Fibroblast of the conjunctiva (primary cell): ENCODE measurements at places on chromosomes 2 and 18.
A peak's percentile ranks its signal among the peaks of the same experiment; 100 is the strongest.

DNA sequence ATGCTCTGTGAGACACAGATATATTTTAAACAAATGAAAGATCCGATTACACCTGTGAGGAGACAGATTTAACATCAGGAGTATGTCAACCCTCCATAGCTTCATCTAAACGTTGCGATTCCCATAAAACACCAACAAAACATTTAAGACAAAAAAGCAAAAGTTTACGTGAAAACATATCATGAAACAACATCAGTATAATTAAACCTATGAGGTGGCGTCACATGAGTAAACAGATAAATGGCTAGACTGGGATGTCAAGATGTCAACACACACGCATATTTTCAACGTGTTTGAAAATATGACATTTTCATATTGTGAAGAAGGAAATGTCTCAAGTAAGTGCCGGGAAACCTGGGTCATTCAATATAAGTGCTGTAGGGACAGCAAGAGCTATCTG, 25.5 kb upstream of the GPC1 start:
- DNase-seq: no peak

DNA sequence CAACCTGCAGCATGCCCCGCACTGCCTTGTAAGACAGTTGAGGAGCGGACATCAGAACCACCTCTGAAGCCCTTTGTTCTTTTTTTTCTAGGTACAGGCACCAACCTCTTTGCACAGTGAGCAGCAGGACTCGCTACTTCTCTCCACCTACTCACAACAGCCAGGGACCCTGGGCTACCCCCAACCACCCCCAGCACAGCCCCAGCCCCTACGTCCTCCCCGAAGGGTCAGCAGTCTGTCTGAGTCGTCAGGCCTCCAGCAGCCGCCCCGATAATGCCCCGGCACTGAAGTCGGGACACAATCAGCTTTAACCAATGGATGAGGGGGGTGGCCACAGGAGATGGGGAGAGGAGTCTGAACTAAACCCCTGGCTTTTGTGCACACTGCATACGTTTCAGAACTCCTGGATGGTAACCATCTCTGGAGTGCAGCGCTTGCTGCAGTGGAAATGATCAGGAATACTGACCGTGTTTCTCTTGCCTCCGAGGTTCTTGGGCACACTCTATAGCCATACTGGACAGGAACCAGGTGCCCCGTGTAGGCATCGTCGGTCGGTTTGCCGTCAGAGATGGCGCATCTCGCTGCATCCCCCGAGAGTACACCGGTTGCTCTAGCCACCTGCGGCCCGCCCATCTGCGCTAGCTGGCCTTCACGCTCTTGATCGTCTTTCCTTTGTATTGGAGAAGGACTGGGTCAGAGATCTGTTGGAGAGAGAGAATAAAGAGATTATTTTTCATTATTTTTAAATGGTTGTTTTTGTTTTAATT, 6.6 kb upstream of the RPL31 start:
- no peak for DNase-seq

DNA sequence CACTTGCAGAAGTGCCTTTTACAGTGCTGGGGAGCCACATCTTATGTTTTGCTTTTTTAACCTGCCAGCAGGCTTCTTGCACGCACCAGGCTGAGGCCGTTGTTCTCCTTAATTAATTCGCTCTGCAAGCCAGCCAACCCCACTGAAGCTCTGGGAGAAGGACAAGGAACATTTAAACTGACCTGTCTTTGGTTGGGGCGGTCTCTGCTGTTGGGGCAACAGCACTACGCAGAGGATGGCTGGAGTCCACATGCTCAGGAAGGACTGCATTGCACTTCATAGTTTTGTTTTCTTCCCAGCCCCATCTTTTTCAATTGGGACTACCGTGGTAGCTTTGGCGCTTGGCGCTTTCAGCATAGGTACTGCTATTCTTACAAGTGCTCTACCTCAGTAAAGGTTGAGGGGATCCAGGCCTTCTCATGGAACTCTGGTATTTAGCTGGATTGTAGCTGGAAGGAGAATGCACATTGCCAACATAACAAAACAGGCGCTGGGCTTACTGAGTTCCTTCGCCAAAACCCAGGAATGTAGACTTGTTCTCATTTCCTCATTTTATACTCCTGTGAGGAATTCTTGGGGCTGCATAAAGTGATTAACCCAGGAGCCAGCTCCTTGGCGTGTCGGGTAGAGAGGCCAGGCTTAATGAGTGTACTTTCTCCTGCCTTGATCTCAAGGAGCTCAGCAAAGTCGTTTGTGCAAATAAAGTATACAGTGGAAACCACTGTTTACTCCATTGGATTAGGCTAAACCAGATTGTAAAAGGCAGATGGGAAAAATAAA, 146.2 kb downstream of the PRKCE start:
- DNase-seq: no peak

GRCh38 chr2:220006152-220006621, 378.8 kb downstream of the SLC4A3 start:
- no peak for DNase-seq

DNA sequence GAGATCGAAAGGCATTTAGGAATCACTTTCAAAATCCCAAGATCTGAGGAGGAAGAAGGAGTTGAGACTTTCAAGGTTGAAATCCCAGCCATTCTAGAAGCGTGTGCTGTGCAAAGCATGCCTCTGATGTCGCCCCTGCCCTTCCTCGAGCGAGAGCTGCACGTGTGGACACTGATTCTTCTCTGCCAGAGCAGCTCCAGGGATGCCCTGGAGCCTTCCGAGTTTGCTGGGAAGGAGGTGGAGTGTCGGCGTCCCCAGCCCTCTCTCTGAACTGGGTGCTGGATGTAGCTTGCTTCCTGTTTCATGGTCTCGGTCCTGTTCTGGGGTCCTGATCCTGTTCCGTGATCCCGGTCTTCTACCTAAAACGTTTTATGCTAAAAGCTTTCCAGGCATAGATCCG, 76.1 kb downstream of the TWIST2 start:
- no peak for DNase-seq

- no peak for DNase-seq
These were observed 294.3 kb upstream of the KCNH7 start for GRCh38 chr2:163132850-163133249.

DNA sequence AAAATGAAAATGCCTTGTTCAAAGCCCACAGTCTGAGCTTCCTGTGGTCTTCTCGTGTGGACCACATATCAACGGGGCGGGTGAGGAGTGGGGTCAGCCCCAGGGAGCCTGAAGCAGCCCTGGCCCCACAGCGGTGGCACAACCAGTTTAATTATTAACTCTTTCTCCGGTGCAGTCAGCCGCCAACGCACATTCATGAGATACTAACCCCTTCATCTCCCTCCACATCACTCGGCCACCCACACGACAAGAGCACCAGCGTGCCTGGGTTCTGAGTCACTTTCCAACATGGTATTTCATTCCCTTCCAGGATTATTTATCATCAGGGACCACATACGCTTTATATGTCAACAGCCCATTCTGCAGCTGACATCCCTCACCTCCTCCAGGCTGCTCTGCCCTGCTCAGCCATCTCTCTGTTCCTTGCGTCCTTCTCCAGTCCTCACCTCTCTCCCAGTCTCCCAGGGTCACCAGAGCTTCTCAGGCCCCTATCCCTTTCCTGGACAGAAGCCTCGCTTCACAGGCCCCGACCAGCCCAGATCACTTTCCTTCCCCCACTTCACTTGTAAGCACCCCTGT, 48.0 kb upstream of the ID2 start:
- DNase-seq: peak; percentile 18

DNA sequence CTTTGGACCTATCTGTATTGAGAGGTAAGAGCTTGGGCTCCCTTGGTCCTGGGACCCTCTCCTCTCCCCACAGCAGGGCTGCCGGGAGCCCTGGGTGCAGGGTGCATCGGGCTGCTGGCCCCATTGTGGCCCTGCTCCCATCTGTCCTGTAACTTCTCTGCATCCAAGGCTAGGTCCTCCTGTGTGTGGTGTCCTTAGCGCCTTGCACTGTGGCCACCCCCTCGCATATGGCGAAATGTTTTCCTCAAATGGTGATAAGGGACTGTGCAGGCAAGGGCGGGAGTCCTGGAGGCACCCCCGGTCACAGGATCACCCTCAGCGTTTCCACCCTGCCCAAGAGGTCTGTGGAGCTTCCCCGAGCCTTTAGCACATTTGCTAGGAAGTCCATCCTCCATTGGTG, 208.2 kb downstream of the SH3RF3 start:
- no peak for DNase-seq

DNA sequence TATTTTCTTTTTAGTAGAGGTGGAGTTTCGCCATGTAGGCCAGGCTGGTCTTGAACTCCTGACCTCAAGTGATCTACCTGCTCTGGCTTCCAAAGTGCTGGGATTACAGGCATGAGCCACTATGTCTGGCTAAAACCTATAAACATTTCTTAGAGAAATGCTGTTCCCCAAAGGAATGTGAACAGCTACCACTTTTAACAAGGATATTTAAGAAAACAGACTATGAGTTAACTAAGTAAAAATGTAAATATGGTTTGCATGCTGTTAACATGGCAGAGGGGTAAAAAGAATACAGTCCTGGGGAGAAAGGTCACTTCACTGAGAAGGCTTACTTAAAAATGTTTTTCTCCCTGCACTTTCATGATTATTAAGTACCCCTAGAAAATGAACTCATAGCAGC, 57.1 kb downstream of the SLC16A14 start:
- DNase-seq: peak; percentile 8

- DNase-seq: no peak
These were observed 143.0 kb downstream of the TSN start for GRCh38 chr2:121898483-121898882.

DNA sequence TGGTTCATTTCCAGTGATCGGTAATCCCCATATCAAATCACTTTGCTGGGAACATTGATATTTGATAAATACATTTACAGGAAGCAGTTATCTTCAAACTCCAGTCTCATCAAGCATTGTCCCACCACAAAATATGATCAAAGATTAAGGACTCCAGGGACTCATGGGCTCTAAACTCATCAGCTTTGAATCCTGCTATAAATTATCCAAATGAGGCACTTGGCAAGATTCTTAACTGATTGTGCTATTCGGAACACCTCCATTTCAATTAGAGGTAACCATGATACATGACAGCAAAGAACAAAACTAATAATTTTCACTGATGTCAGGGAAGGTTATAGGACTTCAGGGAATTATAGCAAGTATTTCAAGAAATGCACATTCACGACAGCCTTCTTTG, 1088.1 kb upstream of the PIK3C3 start:
- DNase-seq: no peak

DNA sequence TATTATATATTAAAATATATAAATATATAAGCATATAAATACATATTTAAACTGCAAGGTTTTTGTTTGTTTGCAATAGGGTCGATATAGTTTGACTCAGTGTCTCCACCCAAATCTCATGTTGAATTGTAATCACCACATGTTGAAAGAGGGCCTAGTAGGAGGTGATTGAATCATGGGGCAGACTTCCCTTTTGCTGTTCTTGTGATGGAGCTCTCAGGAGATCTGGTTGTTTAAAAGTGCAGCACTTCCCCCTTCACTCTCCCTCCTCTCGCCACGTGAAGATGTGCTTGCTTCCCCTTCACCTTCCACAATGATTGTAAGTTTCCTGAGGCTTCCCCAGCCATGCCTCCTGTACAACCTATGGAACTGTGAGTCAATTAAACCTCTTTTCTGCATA, 2137.3 kb upstream of the CELF4 start:
- no peak for DNase-seq

- no peak for DNase-seq
These were observed 124.1 kb downstream of the PARD3B start for GRCh38 chr2:204669382-204669781.

DNA sequence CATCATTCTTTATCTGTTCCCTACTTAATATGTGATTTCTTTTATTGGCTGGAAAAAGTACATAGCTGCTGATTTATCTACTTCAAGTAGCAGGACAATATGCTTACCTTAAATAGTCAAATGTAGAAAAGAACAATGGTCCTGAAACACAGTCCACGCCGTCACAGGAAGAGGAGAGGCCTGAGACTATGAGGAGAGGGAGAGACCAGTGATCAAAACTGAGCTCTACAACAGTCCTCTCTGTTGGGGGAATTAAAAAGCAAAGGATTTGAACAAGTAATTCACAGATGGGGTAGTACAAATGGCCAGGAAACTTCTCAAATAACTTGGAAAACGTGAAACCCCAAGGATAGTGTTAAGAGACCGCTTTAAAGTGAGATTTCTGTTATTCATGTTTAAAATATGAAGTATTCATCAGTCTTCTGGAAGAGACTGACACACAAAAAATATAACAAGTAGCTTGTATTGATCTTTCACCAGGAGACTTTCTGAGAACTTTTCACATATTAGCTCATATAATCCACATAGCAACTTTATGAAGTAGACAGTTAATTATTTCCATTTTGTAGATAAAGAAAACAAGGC, 20.2 kb downstream of the SCYGR8 start:
- DNase-seq: no peak

- no peak for DNase-seq
These were observed 31.9 kb downstream of the BMP10 start for GRCh38 chr2:68839260-68839833.

GRCh38 chr2:20520128-20520527, 73.3 kb downstream of the RHOB start:
- DNase-seq: no peak

DNA sequence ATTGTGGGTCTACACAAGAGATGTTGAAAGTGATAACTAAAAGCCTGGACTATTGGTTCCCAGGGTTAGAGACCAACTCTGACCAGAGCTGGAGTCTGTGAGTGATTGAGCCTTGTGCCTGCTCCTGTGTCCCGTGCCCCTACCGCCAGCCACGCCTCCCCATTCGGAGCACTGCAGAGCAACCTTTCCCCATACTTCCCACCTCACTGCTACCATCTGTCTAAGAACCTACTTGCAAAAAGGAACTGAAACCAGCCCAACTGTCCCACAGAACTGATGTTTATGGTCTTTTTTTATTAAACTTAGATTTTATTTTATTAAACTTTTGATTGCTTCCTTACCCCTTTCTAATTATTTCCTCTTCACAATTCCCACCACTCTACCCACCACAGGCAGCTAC, 300.3 kb upstream of the MGAT5 start:
- no peak for DNase-seq

DNA sequence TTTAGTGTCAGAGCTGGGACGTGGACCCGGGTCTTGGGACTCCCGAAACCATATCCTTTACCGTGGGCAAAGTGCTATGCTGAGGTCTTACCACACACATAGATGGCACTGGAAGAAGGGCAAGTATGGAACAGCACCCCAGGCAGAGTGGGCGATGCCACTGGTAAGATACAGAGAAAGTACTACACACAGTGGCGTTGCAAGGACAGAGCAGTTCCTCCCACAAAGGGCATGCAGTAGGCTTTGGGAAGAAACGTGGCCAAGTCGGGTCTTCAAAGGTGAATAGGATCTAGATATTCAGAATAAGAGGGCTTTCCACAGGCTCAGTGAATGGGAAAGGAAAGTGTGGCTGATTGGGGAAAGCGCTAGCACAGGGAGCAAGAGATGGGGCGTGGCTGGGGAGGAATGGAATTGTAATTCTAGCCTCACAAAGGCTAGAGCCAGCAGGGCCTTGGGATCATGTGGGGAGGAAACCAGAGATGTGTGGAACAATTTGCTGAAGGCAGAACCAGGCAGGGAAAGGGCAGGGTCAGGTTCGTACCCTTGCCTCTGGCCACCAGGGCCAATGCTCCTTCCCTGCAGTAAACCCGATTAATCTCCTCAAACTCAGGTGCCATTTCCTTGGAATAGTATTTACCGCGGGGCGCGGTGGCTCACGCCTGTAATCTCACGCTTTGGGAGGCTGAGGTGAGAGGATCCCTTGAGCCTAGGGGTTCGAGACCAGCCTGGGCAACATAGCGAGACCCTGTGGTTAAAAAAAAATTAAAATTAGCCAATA, 36.0 kb downstream of the PCBP1 start:
- DNase-seq: peak; percentile 46
